ENCODE measurements at places on chromosomes 2 and 18.

DNA sequence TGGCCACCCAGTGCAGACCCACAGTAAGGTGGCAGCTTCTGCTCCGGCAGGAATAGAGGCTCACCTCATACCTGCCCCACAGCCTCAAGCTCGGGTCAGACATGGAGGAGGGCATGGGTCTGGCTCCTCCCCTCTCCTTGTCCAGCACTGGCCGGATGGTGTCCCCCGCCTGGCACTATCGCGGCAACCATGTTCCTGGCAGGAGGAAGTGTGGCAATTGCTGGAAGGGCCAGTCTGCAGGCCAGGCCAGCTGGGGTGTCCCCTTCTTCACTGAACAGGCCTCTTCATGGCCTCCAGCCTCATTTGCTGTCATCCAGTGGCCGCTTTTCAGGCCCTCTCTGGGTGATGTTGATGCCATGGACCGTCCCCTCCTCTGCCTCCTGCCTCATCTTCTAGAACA, 41.4 kb upstream of the SMAD7 start:
- DNase-seq = no peak

DNA sequence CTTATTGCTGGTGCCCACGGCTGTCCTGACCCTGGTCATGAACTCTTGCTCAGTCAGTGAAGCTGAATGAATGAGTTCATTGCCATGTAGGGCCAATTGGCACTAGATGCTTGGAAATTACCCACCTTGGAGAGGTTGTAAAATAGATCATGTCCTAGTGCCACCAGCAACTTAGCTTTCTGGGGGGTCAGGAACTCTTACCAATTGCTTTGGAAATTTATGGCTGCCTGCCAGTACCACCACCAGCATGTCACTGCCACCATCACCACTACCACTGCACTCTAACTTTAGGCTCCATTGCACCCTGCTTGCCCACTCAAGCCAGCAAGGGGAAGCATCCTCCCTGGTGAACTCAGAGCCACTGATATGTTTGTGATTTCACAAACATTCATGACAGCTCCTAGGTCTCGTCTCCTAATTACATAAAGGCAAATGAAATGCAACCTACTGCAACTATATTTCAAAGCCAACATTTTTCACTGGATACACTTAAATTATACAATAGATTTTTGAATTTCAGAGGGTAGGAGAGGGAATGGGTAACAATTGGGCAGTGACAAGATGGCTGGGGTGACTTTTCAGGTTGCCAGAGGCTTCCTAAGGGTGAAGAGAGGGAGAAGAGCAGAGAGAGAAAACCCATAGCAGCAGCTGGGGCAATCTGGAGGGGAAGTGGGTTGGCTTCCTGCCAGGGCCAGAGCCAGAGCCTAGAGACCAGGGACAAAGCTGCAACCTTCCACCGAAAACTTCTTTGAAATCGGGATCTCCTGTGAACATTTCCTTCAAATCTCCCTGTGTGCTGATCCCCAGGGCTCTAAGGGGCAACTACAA, 3.5 kb upstream of the EMILIN1 start:
- DNase-seq = no peak

- no peak for DNase-seq
These were observed 53.0 kb downstream of the PIEZO2 start for GRCh38 chr18:11096411-11096810.

DNA sequence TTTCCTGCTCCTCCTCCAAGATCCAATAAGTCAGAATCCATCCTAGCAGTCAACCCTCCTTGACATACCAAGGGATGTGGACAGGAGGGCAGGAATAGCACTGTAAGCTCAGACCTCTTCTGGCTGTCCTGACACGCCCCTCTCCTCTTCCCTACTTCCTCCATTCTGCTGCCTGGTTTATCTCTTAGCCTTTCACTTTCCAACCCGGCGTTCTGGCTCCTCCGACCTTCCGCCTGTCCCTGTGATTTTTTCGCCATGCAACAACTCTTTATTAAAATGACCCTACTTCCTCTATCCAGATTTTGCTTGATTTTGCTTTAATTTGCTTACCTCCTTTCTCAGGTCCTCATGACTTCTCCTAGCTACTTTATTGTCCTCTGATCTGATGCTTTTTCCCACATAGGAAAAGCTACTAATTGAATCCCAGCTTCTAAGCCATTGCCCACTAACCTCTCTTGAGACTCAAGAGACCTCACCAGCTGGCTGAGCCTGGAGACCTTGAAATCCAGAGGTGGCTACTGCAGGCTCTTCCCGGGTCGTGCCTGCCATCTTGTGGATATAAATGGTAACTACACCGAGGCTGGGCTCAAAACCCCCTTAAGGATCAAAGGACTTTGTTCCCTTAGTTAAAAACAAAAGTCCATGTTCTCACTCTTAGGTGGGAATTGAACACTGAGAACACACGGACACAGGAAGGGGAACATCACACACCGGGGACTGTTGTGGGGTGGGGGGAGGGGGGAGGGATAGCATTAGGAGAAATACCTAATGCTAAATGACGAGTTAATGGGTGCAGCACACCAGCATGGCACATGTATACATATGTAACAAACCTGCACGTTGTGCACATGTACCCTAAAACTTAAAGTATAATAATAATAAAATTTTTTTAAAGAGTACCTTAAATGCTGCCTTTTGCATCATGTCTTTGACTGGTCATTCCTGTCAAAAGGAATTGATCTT, 139.4 kb downstream of the AKAIN1 start:
- DNase-seq = no peak

- no peak for DNase-seq
These were observed 98.8 kb downstream of the RIF1 start for GRCh38 chr2:151508519-151508918.

- no peak for DNase-seq
These were observed 32.2 kb downstream of the RFX8 start for GRCh38 chr2:101442667-101443061.

DNA sequence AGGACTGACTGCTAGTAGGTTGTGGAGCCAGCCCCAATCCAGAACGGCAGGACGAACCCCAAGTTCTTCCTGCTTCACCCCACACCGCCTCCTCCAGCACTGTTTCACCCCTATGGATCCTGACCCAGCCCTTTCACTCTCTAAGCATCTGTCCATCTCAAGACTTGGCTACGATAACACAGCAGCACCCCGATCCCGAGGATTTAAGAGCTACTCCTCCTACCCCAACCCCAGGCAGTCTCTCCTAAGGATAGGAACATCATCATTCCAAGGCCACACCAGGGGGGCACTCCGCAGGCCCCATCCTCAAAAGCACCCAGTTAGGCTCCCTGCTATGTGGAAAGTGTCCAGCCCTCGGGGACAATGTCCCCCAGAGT, 645 bp downstream of the KCTD18 start:
- no peak for DNase-seq

GRCh38 chr2:36811071-36811470, 114.6 kb downstream of the VIT start:
- no peak for DNase-seq

DNA sequence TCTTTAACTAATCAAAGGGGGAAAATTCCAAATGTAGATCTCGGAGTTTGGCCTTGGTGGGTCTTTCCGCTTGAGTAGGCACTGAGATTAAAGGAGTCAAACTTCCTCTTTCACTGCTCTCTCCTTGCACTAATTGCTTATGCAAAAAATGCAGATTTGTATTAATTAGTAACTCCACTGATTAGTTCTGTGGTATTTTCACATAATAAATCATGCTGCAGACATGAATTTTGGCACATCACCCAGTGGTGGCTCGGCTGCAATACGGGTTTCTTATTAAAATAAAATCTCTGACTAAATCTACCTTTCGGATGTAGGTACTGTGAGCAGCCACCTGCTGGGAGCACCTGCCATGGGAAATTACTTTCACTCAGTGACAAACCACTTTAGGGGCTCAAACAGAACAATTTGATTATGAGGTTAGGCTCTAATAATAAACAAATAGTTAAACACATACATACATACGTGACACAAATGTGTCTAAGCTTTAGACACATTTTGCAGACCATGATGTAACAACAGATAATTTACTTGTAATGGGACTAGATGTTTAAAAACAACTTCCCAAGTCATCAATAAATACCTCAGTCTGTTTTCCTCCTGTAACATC, 6.4 kb upstream of the NEUROD1 start:
- no peak for DNase-seq

GRCh38 chr2:45919711-45920111, 268.2 kb downstream of the PRKCE start:
- DNase-seq = no peak

GRCh38 chr2:37570773-37571586, 100.5 kb downstream of the CDC42EP3 start:
- DNase-seq = peak; percentile 66

DNA sequence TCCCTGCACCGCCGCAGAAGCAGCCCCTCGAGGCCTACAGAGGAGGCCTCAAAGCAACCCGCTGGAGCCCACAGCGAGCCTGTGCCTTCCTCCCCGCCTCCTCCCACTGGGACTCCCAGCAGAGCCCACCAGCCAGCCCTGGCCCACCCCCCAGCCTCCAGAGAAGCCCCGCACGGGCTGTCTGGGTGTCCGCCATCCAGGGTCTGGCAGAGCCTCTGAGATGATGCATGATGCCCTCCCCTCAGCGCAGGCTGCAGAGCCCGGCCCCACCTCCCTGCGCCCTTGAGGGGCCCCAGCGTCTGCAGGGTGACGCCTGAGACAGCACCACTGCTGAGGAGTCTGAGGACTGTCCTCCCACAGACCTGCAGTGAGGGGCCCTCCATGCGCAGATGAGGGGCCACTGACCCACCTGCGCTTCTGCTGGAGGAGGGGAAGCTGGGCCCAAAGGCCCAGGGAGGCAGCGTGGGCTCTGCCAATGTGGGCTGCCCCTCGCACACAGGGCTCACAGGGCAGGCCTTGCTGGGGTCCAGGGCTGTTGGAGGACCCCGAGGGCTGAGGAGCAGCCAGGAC, 31.2 kb downstream of the GPC1 start:
- DNase-seq = no peak

DNA sequence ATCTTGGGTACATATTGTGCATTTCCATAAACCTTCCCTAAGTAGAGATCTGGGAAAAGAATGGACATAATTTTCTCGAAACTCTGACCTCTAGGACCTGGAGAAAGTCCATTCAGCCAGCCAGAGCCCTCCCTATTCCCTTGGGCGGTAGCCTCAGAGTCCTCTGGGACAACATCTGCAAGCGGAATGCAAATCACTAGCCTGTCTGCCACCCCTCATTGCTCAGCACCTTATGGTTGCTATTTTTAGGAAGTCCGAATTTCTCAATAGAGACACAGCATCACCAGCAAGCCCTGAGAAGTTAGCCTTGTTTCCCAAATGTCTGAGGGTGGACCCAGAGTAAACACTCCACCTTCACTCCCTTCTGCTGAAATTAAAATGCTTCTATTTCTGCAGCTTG, 17.6 kb upstream of the CD28 start:
- DNase-seq = no peak

GRCh38 chr18:63342206-63342605, 22.6 kb upstream of the BCL2 start:
- no peak for DNase-seq

GRCh38 chr2:165382362-165382761, 87.1 kb upstream of the CSRNP3 start:
- DNase-seq = no peak

- no peak for DNase-seq
These were observed 111.3 kb downstream of the LNPK start for GRCh38 chr2:175890636-175891242.

- no peak for DNase-seq
These were observed 32.0 kb upstream of the CDK5R2 start for GRCh38 chr2:218927422-218927821.

DNA sequence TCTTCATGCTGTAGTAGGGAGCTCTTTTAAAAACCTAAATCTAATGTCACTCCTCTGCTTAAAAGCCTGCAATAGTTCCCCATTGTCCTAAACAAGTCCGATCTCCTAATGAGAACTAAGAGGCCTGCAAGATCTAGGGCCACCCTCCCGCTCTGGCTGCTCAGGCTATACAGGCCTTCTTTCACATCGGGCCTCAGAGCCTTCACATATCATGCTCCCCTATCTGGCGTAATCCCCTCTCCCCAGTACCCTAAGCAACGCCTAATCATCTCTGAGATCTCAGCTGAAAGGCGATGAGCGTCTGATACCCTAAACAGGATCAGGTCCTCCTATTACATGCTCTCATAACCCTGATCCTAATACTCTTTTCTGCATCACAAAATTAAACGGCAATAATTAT, 1.9 kb downstream of the MAP4K3 start:
- no peak for DNase-seq

DNA sequence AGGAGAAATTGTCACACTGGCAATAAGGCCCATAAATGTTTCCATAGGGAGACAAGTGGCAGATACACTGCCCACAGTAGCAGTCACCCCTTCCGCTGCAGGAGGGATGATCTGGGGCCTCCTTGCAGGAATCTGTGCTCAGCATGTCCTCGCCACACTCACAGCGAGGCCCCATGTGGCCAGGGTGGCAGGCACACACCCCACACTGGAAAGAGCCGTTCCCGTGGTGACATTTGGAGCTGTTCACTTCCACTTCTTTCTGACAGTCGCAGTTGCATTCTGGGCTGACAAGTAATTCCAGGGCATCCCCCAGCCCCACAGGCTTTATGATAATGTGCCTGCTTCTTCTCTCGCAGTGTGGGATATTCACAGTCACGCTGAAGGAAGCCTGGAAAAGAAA, 62.6 kb downstream of the ITGB6 start:
- DNase-seq = no peak

DNA sequence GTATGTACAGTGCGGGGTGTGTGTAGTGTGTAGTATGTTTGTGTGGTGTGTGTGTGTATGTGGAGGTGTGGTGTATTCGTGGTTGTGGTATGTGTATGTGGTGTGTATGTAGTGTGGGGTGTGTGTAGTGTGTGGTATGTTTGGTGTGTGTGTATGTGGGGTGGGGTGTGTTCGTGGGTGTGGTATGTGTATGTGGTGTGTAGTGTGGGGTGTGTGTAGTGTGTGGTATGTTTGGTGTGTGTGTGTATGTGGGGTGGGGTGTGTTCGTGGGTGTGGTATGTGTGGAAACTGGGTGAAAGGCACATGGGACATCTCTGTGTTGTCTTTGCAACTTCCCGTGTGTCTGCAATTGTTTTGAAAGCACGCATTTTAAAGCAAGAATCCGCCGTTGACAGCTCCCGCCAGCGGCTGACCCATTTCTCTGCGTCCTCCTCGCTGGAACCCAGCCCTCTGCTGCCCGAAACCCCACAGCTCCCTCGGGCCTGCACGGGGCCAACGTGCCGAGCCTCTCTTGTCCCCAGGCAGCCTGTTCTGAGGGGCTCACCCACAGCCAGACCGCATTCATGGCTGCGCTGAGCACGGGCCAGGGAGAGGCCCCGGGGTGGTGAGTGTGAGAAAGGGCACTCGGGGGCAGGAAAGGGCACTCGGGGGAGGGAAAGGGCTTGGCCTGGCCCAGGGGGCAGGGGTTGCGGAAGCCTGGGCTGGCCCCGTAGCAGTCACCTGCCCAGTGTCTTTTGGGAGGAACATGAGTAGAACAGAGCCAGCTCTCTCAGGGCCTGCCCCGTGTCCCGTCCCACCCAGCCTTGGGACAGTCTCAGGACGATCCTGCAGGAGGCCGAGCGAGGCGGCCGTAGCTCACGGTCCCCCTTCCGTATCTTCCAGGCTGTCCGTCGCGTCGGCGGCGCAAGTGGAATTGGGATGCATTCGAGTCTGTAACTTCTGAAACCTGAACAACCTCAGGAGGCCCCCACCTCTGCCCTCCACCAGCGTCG, 61.4 kb downstream of the TWIST2 start:
- no peak for DNase-seq

- DNase-seq = no peak
These were observed 37.1 kb upstream of the CTLA4 start for GRCh38 chr2:203830304-203831055.
